ENCODE measurements at places on chromosomes 3 and 15. TPM values are rescaled to one million over a fixed set of nuclear protein-coding genes. Genes with fewer than 3 reads are reported as not detected.

- no peak for DNase-seq
Measured at GRCh38 chr15:40796512-40796911, 10.4 kb upstream of the ZFYVE19 start.

DNA sequence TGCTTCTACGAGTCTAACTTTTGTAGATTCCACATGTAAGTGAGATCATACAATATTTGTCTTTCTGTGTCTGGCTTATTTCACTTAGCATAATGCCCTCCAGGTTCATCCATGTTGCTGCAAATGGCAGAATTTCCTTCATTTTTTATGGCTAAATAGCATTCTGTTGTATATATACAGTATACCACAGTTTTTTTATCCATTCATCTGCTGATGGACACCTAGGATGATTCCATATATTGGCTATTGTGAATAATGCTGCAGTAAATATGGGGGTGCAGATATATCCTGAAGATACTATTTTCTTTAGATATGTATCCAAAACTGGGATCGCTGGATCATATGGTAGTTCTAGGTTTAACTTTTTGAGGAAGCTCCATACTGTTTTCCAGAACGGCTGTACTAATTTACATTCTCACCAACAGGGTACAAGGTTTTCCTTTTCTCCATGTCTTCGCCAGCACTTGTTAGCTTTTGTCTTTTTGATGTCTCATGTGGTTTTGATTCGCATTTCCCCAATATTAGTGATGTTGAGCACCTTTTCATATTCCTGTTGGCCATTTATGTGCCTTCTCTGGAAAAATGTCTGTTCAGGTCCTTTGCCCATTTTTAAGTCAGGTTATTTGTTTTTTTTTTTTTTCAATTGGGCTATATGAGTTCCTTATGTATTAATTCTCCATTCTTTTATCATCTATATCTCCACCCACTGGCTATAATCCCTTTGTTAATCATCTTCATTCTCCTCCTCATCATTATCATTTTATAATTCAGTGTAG lies 26.9 kb downstream of the CHCHD4 start:
- no peak for DNase-seq

GRCh38 chr15:34691034-34691433 lies 63.8 kb downstream of the GJD2 start:
- no peak for DNase-seq

GRCh38 chr3:148078658-148079057 lies 619.0 kb upstream of the AGTR1 start:
- no peak for DNase-seq

Gene ESYT3
- total RNA-seq, result 0.23 TPM

Gene STRA6
- total RNA-seq, result 1.4 TPM

Gene FGF12
- 0.35 TPM for total RNA-seq

DNA sequence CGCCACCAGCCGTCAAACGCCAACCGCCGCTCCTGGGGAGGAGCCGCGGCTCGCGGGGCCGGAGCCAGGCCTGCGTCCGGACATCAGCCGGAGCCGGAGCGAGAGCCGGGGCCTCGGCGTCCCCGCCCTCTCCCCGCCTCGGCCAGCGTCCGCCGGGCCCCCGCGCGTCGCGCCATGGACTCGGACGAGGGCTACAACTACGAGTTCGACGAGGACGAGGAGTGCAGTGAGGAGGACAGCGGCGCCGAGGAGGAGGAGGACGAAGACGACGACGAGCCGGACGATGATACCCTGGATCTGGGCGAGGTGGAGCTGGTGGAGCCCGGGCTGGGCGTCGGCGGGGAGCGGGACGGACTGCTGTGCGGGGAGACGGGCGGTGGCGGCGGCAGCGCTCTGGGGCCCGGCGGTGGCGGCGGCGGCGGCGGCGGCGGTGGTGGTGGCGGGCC lies 359 bp downstream of the ARIH1 start:
- no peak for DNase-seq

All from MG63 (cell line).